ENCODE measurements at places on chromosomes 1 and 21.

GRCh38 chr1:162361349-162361748 is 15.3 kb downstream of the SPATA46 start:
- DNase-seq: no peak

- no peak for DNase-seq
These were observed 250.6 kb downstream of the PRDM2 start for GRCh38 chr1:13950637-13951036.

DNA sequence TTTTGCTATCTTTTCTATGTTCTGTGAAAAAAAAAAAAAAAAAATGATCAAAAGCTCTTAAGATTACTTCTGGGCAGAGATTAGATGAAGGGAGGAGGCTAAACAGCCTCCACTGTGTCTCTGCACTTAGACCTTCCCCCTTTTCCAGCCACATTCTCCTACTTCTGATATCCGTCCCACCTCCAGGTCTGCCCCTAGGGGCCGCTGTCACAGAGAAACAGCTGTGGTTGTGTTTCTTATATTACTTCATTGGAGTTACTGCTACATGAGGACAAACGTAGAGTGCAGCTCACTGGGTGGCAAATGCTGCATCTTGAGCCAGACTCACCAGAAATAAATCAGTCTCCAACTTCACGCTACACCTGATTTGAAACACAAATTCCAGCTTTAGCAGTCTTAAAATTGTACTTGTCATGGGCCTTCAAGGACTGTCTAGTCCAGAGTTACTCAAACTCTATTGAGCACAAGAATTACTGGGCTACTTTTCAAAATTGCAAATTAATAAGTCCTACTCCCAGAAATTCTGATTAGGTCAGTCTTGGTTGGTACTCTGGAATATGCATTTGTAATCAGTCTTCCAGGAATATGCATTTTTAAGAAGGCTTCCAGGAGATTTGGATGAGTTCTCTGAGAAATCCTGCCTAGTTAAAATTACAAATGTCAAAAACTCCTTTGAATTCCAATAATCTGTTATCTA is 125.2 kb upstream of the PTBP2 start:
- DNase-seq: peak; percentile 11

DNA sequence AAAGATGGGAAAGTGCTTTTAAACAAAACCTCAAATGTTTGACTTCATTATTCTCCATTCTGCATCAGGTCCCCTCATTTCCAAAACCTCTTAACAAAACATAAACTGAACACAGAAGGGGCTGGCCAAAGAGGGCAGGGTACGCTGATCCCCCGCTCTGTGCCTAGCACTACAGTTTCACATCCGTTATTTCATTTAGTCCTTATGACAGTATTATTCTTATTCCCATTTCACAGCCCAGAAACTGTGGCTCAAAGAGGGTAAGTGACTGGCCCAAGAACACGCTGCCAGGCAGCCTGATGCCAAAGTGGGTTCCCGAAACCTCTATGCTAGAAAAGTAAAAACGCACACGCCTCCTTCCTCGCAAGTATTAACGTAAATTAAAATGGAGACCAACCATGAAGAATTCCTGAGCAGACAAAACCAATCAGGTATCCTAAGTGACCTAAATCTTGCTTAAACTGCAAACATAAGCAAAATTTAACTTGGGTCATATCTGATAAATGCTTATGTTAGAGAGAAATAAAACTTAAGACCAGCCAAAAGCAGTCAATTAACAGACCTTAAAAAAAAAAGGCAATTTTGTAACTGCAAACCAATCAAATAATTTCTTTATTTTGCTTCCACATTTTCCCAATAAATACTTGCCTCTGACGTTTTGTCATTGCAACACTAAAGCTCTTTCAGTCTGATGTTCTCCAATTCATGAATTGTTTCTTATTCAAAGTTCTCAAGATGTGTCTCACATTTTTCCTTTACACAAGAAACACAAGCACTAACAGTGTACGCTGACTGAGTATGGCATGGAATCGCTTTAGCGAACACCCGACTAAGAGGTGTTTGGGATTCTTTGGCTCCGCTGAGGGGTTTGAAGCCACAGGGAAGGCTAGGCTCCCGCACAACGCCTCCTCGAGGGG is 653 bp downstream of the CASP9 start:
- DNase-seq: no peak

GRCh38 chr1:39091845-39092645 is 65.9 kb downstream of the NDUFS5 start:
- DNase-seq: peak; percentile 42

DNA sequence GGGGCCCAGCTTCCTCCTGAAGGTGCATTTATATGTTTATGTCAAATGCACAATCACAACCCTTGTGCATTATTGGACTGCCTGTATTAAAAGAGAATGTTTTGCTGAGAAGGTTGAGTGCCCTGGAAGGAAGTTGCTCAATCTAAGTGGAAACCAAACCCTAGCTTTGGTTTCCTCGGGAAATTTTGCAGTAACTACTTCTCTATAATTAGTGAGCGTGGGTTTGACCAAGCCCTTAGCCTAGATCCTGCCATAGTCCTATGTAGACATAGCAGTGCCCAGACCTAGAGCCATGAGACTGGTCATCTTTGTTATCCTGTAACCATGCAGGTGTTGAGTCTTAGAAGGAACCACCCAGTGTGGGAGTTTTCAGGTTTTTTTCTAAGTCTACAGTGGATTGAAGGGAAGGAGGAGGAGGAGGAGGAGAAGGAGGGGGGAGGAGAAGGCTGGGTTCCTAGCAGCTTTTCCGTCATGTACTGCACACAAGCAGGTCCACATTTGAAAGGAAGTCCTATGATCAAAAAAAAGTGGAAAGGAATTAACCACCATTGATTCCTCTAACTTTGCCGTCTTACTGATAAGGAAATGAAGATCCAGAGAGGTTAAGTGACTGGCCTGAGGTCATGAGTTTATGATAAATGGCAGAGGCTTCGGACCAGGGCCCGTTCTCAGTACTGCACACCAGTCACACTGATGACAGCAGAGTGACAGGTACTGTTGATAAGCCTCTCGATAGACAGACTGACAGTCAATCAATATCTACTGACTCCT is 72.2 kb upstream of the LYST start:
- no peak for DNase-seq

DNA sequence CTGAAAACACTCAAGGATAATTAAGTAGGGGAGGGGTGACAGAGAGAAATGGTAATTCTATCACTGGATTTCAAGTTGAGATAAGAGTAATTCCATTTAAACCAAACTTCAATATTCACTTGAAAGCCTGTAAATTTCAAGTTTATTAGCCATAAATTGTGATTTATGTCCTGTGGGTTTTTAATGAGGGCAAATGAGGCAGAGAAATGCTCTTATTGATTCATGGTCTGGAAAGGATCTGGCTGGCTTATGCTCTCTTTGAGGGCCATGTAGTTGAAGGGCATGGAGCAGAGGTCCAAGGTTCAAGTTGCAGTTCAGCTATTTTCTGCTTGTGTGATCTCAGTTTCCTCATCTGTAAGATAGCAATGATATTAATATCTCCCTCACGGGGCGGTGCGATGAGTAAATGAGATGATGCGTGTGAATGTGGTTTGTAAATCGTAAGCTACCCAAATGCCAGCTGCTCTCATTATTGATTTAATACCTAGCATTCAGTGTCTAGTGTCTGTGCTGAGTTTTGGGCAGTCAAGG is 12.3 kb downstream of the OLFML3 start:
- no peak for DNase-seq

DNA sequence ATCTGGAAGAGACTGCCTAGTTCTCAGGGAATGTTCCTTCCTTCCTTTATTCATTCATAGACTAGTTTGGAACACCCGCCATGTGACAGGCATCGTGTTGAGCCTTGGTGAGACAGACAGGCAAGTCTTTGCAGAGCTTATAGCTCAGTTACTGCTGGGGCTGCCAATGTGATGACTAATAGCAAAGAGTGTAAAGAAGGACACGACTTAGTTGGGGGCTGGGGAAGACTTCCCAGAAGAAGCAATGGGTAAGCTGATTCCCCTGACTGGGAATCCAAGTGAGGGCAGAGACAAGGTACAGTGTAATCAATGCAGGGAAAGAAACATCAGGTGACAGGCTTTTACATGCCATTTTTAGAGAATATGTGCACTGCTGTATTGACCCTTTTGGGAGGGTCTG is 51.2 kb downstream of the TENT5C start:
- no peak for DNase-seq

DNA sequence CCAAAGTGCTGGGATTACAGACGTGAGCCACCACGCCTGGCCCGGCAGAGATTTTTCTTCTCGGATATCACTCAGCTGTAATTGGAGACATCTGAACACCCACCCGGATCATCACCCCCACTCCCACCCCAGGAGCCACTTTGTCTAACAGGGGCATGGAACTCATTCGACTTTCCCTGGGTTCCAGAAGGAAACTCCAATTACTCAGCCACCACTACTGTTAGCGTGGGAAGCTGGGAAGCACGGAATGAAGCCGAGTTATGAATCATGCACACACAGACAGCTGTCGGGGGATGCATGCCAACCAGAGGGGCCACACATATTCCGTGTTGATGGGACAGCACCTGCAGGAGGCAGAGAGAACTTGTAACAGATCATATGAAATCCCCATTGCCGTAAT is 85.2 kb downstream of the HLCS start:
- DNase-seq: no peak

- DNase-seq: peak; percentile 67
These were observed 25.3 kb downstream of the A3GALT2 start for GRCh38 chr1:33295450-33296081.

GRCh38 chr1:116580446-116581322 is 9.9 kb upstream of the CD58 start:
- DNase-seq: no peak

- no peak for DNase-seq
These were observed 68.1 kb downstream of the URB2 start for GRCh38 chr1:229694053-229694693.

DNA sequence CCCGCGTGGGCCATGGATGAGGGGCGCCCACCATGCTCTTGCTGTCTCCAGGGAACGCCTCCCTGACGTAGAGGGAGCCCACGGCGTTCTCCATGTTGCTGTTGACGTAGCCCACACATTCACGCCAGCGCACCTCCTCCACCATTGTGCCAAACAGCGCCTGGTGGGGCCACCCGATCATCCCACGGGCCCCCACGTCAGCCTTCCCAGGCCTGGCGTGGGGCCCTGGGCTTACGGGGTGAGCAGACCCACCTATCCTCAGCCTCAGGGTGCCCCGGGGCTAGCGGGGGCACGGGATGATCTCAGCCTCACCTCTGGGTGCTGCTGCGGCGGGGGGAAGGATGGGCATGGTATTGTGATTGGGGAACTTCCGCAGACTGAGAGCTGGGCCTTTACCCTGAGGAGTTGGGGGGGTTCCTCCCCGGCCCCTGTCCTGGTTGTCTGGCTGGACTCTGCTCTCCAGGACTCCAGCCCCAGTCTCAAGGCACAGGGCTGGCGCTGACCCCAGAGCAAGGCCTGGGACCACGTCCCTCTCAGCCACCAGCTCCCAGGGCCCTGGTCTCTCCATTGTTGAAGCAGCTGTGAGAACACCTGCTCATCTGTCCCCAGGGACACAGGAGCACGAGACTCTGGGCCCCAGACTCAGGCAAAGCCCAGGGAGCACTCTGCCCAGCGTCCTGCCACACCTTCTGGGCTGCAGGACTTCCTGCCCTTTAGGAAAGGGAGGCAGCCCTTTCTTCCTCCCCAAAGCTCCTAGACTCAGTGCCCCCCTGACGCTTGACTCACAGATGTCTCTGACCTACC is 10.2 kb downstream of the PRXL2B start:
- DNase-seq: no peak

GRCh38 chr1:51906306-51907078 is 28.0 kb upstream of the NRDC start:
- DNase-seq: no peak

DNA sequence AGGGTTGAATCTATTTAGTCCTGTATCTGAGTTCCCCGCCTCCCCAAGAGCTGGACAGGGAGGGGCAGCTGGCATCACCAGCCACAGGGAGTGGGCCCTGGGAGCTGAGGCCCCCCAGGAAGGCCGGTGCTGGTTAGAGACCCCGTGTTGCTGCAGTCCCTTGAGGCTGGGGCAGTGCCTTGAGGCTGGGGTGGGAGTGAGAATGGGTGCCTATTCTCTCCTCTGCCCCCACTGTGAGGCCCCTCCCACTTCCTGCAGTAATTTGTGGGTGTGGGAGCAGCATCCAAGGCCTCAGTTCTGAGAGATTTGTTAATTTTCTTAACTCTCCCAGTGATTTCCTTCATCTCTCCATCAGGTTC is 2.5 kb upstream of the TRAPPC3 start:
- no peak for DNase-seq

DNA sequence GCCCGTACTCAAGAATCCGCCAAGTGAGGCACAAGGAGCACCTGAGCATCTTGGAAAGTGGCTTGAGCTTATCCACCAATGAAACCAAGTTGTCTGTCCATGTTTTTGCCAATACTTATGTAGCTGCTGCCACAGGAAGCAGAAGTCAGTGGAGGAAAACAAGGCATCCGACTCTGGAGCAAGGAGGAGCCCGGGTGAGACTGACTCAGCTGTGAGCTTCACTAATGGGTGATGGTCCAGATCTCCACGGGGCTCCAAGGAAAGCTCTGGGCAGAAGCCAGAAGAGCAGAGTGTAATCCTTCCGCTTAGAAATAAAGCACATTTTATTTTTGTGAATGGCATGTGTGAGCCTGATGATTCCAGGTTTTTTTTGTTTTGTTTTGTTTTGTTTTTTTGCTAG is 12.3 kb upstream of the SSR2 start:
- no peak for DNase-seq

DNA sequence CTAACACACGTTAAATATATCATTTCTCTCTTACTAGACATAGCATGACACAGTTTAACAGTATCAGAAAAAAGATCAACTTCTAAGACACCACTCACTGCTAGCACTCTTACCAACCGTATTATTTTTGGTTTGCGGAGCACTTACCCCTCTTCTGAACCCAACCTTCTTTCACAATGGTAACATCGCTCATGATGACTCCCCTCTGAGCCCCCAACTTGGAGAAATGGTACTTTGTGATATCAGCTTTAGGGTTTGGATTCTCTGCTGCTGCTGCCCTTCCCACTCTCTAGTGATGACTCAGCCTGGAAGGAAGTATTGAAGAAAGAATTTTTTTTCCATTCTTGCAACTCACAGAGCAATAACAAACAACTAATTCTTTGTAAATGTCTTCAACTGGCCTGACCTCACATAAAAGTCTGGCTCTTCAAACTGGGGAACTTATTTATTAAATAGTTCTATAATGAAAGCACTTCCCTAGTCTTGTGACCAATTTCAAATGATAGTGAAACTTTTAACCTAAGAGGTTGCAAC is 7.0 kb downstream of the AKT3 start:
- DNase-seq: no peak

DNA sequence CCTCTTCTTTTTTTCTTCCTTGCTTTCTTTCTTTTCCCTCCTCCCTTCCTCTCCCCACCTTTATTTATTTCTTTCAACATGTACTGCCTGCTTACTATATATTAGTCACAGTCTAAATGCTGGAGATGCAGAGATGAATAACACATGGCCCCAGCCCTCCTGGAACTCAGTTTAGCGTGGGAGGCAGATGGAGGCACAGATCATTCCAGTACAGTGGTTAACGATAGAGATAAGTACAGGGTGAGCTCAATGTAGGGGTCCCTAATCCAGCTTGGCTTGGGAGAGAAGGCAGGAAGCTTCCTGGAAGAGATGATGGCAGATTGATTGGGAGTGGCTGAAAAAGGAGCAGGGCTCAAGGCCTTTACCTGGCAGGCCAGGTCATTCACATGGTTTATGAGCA is 55.6 kb upstream of the PPP2R5A start:
- no peak for DNase-seq

Measured in NCI-H460 (cell line).